ENCODE measurements at places on chromosomes 2 and 18. TPM values are rescaled to one million over a fixed set of nuclear protein-coding genes. Genes with fewer than 3 reads are reported as not detected.
A peak's percentile ranks its signal among the peaks of the same experiment; 100 is the strongest.

DNA sequence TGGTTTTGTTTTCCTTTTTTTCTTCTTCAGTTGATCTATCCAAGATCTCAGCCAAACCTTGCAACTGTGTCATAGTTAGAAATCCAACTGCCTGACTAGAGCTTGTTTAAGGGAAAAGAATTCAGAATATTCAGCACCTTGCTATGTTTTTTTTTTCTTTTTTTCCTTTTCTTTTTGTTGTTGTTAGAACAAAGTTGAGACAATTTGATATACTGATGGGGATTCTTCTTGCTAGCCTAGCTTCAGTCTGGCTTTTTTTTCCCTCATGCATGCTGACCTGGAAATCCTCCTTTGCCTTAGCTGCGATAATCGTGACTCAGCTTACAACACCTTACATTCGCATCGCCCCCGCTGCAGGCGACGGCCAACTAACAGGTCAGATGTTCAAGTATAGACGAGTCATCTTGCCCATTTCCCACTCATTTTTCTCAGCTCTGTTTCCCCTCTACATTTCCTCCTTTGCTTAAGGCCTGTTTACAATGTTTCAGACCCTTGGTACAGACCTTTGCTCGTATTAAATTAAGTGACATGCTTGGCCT is 487.2 kb upstream of the RAB12 start:
- DNase-seq = no peak

- DNase-seq = peak; percentile 61
Observed at GRCh38 chr18:78986018-78986481, 6.4 kb downstream of the SALL3 start.

- no peak for DNase-seq
Observed at GRCh38 chr2:27667446-27667845, 3.8 kb downstream of the SLC4A1AP start.

DNA sequence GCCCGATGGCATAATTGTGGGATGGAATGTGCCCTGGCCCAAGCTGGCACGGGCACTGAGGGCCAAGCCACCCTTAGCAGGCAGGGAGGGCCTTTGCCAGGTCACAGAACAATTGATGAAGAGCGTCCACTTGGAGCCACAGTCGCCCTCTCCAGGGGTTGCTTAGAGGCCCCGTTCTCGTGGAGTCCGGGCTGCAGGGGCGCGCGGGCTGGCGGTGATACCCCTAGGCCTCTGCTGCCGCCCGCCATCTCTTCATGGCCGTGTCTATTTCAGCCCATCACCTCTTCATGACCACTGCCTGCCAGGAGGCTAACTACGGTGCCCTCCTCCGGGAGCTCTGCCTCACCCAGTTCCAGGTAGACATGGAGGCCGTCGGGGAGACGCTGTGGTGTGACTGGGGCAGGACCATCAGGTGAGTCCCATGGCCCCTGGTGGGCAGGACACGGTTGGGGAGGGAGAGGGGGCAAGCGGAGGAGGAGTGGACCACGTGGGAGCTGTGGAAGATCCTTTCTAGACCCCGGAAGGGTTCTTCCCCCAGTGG is 17.6 kb downstream of the RAMP1 start:
- no peak for DNase-seq

DNA sequence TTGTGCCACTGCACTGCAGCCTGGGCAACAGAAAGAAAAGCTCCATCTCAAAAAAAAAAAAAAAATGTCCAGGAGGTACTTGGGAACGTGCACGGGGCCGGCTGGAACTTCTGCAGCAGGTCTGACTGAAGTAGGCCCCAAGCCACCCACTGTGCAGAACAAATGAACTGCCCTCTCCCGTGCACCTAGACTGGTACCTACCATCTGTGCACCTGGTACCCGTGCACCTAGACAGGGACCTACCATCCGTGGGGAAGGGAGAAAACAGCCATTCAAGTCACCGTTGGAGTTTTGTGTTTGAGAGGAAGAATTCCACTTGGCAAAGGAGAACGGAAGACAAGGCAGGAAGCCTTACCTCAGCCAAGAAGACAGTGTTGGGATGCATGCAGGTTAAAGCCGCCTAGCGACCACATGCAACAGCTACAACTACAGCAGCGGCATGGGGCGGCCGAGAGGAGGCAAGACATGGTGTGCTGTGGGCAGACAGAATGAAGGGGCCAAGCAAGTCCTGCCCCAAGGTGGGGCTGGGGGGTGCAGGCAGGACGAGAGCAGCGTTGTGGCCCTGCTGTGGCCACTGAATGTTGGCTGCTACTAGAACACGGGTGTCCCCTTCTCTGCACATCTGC is 16.1 kb downstream of the ST3GAL5 start:
- no peak for DNase-seq

DNA sequence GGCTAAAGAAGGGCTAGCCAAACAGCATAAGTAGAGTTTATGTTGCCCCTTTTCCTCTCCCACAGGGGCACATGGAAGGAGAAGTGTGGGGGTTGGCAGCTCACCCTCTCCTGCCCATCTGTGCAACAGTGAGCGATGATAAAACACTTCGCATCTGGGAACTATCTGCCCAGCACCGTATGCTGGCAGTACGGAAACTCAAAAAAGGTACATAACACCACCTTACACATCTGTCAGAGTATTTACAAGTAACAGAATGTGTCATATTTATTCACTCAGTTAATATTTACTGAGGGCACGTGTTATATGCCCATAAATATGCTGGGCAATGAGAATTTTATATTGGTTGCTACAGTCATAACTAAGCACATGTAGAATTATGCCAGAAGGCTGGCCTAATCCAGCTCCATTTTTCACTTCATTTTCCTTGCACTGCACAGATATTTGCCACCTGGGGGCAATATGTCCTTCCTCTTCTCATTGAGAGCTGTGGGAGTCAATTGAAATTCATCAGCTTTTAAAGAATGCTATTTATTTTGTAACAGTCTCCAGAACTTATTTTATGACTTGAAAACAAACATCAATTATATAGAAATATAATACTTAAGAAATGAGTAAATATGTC is 150.6 kb downstream of the RTN4 start:
- DNase-seq = peak; percentile 39

- DNase-seq = peak; percentile 86
Observed at GRCh38 chr2:223725494-223725893, 111.9 kb downstream of the AP1S3 start.

DNA sequence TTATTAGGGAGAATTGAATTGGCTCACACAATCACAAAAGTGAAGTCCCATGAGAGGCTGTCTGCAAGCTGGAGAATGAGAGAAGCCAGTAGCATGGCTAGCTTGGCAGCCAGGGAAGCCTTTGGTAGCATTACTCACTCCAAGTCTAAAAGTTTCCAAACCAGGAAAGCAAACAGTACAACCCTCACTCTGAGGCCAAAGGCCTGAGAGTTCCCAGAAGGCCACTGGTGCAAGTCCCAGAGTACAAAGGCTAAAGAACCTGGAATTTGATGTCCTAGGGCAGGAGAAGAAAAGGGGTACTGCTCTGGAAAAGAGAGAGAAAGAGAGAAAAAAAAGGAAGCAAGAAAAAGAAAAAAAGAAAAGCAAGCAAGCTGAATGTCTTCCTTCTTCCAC is 318.2 kb downstream of the RND3 start:
- no peak for DNase-seq

The CLIP4 gene
- polyA plus RNA-seq = 43.1 TPM

The ZNF521 gene
- 8.7 TPM for polyA plus RNA-seq

The DNAH6 gene
- 18.4 TPM for polyA plus RNA-seq

The ACSL3 gene
- polyA plus RNA-seq = 66.7 TPM

Measured in testis (tissue), 5 donors.